GM12878 (cell line): ENCODE measurements at places on chromosomes 3 and 15. TPM values are rescaled to one million over a fixed set of nuclear protein-coding genes. Genes with fewer than 3 reads are reported as not detected.
A peak's percentile ranks its signal among the peaks of the same experiment; 100 is the strongest.

TJP1 gene
- polyA plus RNA-seq, result 0.03 TPM in 1 of 2 replicates, not detected in the other

SLC25A26 gene
- 26.6 and 30.6 TPM in 2 replicates for polyA plus RNA-seq

CAMK2N2 gene
- 0.11 TPM in 1 of 2 replicates, not detected in the other for polyA plus RNA-seq

PDHB gene
- polyA plus RNA-seq, result 119 and 120 TPM in 2 replicates

ARPP21 gene
- not detected in 2 replicates for polyA plus RNA-seq

MYZAP gene
- not detected in 2 replicates for polyA plus RNA-seq

CHRNA5 gene
- polyA plus RNA-seq, result 0.61 and 0.74 TPM in 2 replicates

GATM gene
- polyA plus RNA-seq, result 23.1 and 23.7 TPM in 2 replicates

RHOV gene
- 8.5 and 10.5 TPM in 2 replicates for polyA plus RNA-seq

ILDR1 gene
- polyA plus RNA-seq, result 6.6 and 6.8 TPM in 2 replicates

SCAMP5 gene
- polyA plus RNA-seq, result 1.7 and 2.0 TPM in 2 replicates

DNA sequence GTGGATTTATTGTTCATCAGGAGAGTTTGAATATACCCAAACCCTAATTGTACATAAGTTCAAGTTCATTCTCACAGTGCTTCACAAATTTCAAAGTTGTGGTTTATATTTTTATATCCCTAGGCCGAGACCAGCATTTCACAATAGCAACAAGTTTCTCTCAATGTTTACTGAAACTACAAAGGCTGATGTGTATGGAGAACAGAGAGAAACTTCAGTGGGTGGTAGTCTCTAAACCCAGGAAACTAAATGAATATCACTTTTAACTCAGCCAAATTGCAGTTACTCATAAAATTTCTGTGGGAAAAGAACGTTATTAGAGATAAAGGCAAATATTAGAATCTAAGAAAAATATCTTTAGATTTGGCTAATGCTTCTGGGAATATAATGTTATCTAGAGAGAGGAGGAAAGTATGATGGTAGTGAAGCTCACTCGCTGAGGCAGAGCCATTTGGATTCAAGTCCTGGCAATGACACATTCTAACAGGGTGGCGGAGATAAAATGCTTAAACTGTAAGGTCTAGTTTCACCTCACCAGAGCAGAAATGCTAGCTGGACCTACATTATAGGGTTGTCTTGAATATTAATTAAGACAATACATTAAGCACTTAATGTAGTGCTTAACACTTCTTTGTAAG is 514.8 kb downstream of the EPHA3 start:
- no peak overlapping the region for H3K27ac ChIP-seq
- no peak for DNase-seq
- no peaks in the 10 kb centered on the region for H3K27me3 ChIP-seq

DNA sequence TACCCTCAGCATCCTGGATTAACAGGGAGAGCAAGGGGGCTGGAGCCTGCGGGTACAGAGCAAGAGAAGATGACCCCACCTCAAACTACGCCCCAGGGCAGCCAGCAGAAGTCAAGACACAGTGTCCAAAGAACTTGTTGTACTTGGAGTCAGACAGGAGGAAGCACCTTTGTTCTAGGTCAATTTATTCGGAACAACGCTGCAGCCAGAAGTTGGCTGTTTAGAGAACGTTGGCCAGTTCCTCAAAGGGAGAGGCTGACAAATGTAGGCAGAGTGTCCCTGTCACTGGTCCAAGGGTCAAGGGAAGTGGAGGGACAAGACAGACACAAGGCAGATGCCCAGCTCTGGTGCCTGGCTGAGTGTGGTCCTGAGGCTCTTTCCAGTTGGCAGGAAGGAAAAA is 32.1 kb upstream of the PIAS1 start:
- peaks cover 7% of the 10 kb centered on the region for H3K4me1 ChIP-seq
- H3K36me3 ChIP-seq, result no peaks in the 10 kb centered on the region
- no peak for DNase-seq
- no peaks in the 10 kb centered on the region for H3K27me3 ChIP-seq
- no peak overlapping the region for H3K4me3 ChIP-seq

DNA sequence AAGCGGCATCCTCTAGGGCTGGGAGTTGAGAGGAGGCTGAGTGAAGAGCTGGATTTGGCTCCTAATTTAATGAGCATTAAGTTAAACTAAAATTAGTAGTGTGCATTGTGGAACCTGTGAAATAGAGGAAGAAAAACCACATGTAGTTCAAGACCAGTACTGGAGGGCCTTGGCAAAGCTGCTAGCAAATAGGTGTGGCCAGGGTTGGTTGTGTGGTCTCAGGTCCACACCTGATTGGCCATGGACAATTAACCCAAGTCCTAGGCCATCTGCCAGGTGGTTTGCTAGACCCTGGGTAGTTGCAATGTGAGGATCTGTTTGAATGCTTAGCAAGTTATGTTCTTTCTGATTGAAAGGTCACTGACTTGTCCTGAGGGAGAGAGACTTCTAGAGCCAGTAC is 275.5 kb downstream of the PDCD6IP start:
- H3K4me3 ChIP-seq, result no peak overlapping the region
- H3K36me3 ChIP-seq, result no peaks in the 10 kb centered on the region
- no peaks in the 10 kb centered on the region for H3K27me3 ChIP-seq
- no peak overlapping the region for H3K27ac ChIP-seq
- DNase-seq, result no peak

- H3K27me3 ChIP-seq, result no peaks in the 10 kb centered on the region
- no peaks in the 10 kb centered on the region for H3K36me3 ChIP-seq
- DNase-seq, result peak; percentile 49
- H3K4me3 ChIP-seq, result peak overlapping the region; percentile 13; the same call in 1 of the 2 replicates
- H3K27ac ChIP-seq, result peak overlapping the region; percentile 1; the same call in 1 of the 2 replicates
Measured at GRCh38 chr15:50390554-50391264, 33.5 kb upstream of the USP8 start.

GRCh38 chr3:150494411-150494977 is 51.8 kb downstream of the SERP1 start:
- H3K4me1 ChIP-seq, result no peaks in the 10 kb centered on the region
- H3K27me3 ChIP-seq, result no peaks in the 10 kb centered on the region
- H3K4me3 ChIP-seq, result no peak overlapping the region
- no peak overlapping the region for H3K27ac ChIP-seq
- DNase-seq, result no peak

DNA sequence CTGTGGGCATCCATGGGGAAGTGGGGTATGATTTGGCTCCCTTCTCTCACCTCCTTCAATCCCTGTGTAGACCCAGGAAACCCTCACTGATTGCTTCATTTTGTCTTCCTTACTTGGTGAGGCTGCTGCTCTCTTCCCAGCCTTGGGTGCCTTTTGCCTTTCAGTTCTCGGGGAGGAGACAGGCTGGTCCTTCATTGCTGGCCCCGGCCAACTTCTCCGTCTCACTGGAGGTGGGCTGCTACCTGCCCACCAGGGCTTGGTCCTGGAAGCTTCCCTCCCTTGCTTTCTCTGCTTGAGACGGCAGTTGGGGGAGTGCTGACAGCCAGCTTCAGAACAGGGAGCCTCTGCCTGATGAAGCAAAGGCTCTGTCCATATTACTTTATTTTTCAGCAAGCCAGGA is 4.7 kb downstream of the FOXL2 start:
- no peak overlapping the region for H3K4me3 ChIP-seq
- DNase-seq, result no peak
- H3K4me1 ChIP-seq, result no peaks in the 10 kb centered on the region
- no peak overlapping the region for H3K27ac ChIP-seq
- H3K27me3 ChIP-seq, result peaks cover 45% of the 10 kb centered on the region

DNA sequence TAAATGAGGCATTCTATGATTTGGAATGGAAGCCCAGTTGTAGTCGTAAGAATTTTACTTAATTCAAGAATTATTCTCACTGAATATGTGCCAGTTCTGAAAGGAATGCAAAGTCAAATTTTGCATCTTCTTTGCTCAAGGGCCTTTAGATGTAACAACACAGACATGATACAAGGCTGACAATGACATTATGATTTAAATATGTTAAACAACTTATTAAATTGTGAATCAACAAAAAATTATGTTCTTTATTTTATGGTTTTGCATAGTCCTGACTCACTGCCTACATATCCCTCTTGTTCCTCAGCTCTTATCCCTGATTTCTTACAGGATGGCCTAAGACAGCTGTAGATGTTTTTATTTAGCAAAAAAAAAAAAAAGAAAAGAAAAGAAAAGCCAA is 170.9 kb upstream of the NR2E3 start:
- H3K36me3 ChIP-seq, result no peaks in the 10 kb centered on the region
- no peak overlapping the region for H3K27ac ChIP-seq
- DNase-seq, result no peak
- H3K4me3 ChIP-seq, result no peak overlapping the region
- no peaks in the 10 kb centered on the region for H3K4me1 ChIP-seq
- peaks cover under 1% of the 10 kb centered on the region; the same call in 1 of the 2 replicates for H3K27me3 ChIP-seq

DNA sequence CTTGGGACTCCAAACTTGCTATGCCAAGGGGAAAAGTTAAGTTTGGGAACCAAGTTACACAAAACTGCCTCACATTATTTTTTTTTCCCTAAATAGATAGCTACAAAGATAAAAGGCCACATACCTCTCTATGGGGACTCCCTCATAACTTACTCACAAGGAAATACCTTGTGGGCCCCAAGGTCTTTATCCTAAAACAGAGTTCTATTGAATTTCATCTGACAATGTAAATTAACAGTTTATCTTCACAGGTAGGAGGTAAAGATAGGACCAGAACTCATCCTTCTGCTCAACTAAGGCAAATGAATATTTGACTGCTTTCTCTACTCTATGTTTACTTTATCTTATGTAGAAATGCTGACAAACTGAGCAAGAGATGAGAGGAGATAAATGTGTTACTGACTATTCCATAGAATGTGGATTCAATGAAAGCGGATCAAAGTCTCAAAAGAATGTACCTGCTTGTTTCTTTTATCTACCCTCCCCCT is 1278.0 kb downstream of the OTOL1 start:
- H3K4me3 ChIP-seq, result no peak overlapping the region
- no peaks in the 10 kb centered on the region for H3K4me1 ChIP-seq
- no peaks in the 10 kb centered on the region for H3K27me3 ChIP-seq
- no peaks in the 10 kb centered on the region for H3K36me3 ChIP-seq
- no peak for DNase-seq
- no peak overlapping the region for H3K27ac ChIP-seq

DNA sequence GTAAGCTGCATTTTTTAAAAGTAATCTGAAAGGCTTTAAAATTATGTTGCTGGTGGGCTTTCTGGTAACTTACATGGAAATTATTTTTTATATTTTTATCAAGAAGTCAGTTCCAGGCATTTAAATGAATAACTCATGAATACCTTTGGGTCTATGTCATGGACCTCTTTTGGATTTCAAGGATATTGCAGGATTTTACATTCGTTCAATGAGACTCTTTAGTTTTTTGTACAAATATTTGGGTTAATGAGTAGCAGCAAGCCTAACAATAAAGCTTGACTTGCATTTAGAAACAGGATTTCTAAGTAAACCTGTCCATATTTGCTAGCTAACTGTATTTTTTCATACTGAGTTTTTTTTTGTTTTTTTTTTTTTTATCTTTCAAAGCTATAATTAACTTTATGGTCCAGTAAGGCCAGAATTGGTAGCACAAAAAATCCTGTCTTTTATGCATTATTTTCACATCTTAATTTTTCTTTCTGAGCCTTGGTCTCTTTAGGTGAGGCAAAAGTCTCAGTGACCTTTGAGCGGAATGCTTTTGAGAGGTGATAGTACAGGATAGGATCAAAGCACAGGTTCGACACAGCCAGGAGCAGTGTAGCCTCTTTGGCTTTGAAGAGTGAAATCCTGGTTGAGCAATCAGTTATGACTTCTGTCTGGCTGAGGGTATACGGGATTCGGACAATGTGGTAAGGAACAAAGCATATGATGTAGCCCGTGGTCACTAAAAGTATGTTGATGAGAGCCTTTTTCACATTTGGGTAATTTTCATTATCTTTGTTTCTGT is 4.8 kb downstream of the GPR171 start:
- H3K36me3 ChIP-seq, result no peaks in the 10 kb centered on the region
- no peaks in the 10 kb centered on the region for H3K27me3 ChIP-seq
- H3K4me1 ChIP-seq, result no peaks in the 10 kb centered on the region; the same call in 1 of the 2 replicates

DNA sequence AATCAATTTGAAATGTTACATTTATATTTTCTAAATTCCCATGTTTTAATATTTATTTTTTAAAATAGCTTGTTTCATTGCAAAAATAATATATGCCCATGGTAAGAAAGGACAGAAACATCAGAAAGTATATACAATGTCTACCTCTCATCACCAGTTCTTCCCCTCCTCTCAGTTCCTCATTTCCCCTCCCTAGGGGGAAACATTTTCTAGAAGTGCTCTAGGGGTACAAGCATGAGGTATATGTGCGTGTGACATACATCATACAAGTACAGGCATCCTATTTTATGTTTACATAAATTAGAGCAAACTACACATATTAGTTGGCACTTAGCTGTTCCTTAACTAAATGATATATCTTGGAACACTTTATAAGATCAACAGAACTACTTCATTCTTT is 189.3 kb upstream of the VEPH1 start:
- no peak overlapping the region for H3K4me3 ChIP-seq
- H3K4me1 ChIP-seq, result no peaks in the 10 kb centered on the region
- no peak for DNase-seq
- no peaks in the 10 kb centered on the region for H3K36me3 ChIP-seq
- H3K27ac ChIP-seq, result no peak overlapping the region

DNA sequence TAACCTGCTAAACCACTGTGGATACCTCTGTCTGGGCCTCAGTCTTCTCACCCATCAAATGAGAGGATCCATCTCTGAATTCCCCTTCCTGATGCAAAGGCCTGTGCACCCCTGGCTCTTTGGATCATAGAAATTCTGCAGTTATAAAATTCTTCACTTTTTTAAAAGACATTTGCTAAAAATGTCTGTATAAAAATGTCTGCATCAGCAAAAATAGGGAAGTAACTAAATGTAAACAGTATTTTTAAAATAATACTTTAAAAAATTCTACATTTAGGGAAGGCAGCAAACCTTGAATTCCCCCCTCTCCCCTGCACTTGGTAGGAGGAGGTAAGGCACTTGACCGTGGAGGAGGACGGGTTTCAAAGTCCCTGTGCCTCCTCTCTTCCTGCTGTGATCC is 25.6 kb upstream of the TRIM59 start:
- H3K27ac ChIP-seq, result no peak overlapping the region
- no peaks in the 10 kb centered on the region for H3K27me3 ChIP-seq
- no peak for DNase-seq
- no peaks in the 10 kb centered on the region for H3K36me3 ChIP-seq
- no peak overlapping the region for H3K4me3 ChIP-seq

DNA sequence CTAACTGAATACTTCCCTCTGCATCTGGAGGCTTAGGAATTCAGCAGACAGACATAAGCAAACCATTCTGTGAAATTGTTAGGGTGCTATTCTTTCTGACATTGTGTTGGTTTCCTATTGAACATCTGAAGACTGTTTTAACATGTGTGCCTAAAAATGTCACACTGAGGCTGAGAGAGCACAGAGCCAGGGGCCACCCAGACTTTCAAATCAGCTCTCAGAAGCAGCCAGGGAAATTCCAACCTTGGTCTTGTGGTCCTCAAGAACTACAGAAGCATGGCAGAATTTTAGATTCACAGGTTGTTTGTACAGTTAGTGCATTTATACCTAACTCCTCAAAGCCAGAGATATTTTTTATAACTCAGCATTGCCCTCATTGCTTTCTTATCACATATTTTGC is 929.2 kb upstream of the CFAP20DC start:
- no peaks in the 10 kb centered on the region for H3K27me3 ChIP-seq
- no peaks in the 10 kb centered on the region for H3K36me3 ChIP-seq
- peak; percentile 47 for DNase-seq
- H3K4me1 ChIP-seq, result peaks cover 4% of the 10 kb centered on the region; the same call in 1 of the 2 replicates
- H3K27ac ChIP-seq, result no peak overlapping the region

DNA sequence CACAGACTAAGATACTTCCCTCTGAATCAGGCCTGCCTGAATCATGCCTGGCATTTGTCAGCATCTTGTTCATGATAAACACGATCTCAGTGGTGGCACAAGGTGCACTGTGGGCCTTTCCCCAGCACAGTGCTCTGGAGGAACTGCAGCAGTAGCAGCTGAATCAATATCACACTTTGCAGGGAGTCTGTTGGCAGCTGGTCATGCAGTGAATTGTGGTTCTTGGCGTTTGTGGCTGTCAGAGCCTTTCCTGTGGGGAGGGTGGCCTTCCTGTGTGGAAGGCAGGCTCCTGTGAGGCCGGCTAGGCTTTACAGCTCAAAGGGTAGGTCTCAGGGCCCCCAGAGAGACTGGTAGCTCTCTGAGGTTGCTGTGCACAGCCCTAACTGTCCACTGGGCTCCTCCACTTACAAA is 54.4 kb upstream of the TLE3 start:
- H3K4me3 ChIP-seq, result no peak overlapping the region
- no peak for DNase-seq
- H3K27ac ChIP-seq, result no peak overlapping the region
